ENCODE measurements at places on chromosomes 11 and 22. TPM values are rescaled to one million over a fixed set of nuclear protein-coding genes. Genes with fewer than 3 reads are reported as not detected.

DNA sequence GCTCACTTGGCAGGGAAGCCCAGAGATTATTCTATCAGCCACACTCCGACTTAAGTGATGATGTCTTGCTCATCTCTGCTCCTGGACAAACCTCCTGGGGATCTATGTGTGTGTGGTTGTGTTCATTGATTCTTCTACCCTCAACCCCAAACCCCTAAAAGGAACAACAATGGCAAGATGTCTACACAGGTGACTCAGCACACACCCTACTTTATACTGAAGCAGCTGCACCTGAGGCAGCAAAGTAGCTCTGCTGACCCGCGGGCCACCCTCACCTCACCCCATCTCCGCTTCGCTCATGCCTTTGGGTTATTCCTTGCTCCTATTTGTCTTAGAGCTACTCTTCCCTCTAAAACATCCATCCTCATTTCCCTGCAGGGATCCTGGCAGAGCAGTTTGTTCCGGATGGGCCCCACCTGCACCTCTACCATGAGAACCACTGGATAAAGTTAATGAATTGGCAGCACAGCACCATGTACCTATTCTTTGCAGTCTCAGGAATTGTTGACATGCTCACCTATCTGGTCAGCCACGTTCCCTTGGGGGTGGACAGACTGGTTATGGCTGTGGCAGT is 38.7 kb downstream of the TMEM45B start:
- no peak for DNase-seq

DNA sequence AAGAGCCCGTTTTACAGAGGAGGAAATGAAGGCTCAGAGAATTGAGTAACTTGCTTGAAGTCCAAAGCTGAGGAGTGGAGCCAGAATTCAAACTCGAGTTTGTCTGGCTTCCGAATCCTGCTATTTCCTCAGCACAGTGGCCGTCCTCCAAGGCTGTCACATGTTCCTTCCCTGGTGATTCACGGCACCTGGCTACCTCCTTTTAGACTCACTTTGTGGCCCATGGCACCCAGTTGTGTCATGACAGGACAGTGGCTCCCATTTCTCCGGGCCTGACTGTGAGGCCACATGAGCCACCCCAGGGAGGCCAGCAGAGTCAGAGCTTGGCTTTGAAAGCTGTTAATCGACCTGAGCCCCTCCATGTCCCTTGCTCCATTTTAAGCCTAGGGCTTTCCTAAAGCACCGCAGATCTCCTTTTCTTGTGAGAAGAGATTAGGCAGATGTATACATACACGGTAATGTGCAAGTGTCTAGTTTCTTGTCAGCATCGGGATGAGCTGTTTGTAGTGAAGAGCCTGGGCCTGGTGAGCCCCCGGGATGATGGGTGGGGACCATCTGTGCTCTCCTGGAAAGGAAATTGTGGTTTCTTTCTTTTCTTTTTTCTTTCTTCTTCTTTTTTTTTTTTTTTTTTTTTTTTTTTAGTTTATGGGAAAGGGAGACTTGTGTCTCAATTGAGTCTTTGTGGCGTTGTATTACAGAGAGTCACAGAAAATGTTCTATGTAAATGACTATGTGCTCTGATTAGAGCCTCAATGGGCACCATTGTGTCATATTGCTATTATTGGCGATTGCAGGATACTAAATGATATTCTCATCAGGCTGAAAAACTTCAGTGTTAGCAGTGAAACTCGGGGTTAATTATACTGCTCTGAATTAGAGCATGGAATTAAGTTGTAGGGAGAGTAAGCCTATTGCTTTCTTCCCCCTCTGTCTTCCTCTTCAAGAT is 54.8 kb downstream of the PTPRJ start:
- DNase-seq = no peak

SCGB1D2 gene
- total RNA-seq = not detected

RPS6KA4 gene
- 49.9 TPM for total RNA-seq

Data from activated T-cell treated with anti-CD3 and anti-CD28 coated beads, Interleukin-2, amount 50 U/mL, for 4 hours (primary cell).